ENCODE measurements at places on chromosomes 2 and 18.

- no peak for DNase-seq
Measured at GRCh38 chr18:36762074-36762473, 66.7 kb downstream of the TPGS2 start.

- DNase-seq = no peak
Measured at GRCh38 chr2:54092940-54093339, 22.5 kb upstream of the ACYP2 start.

GRCh38 chr2:27121906-27122305 lies 1.7 kb upstream of the ABHD1 start:
- DNase-seq = no peak

- no peak for DNase-seq
Measured at GRCh38 chr2:30869988-30870387, 62.7 kb upstream of the CAPN13 start.

DNA sequence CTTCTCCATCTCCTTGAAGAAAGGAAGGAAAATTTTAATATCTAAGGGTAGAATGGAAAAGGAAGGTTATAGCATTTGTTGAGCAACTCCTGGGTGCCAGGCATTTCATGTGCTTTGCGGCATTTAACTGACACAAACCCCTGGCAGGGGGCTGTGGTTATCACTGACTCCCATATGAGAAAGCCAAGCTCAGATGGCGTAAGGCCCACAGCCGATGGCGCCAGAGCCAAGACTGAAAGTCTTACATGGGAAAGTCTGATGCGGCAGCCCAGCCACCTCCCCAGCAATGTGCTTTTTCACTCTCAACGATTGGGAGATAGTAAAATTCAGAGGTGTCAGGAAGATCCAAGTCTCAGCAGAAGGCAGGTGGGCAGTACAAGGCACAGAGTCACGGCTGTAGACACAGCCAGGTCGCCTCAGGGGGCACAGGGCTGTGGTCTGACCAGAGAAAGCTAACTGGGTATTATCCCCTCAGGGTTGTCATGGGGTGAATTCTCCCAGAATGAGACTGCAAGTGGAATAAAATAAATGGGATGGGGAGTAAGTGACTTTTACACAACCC lies 324.2 kb upstream of the NCKAP5 start:
- DNase-seq = no peak

- no peak for DNase-seq
Measured at GRCh38 chr18:45573514-45573913, 41.8 kb upstream of the SLC14A2 start.

GRCh38 chr18:48922226-48922800 lies 28.5 kb downstream of the SMAD7 start:
- no peak for DNase-seq

DNA sequence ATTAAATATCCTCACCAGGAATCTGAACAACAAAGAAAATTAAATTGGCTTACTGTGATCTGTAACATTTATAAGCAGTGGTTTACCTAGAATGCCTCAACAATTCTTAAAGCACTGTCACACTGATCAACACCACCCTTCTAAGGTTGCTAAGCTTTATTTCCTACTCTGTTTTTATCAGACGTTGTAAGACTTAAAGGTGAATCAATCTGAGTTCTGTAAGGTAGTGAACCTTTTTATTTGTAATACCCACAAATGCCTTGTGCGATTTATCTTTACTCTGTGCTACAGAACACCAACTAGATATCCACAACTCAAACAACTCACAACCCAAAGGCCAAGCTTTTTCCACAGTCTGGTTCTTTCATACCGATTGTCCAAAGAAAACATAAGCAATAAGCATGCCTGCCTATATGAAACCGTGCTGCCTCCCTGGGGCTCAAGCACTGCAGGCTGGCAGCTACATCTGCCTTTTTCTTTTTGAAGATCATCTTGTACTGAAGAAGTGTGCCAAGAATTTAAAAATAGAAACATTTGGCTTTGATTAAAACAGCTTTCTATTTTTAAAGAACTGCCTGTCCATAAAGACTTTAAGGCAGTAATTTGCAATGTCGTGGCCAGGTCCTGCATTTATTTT lies 490.7 kb downstream of the NUP35 start:
- no peak for DNase-seq

Measured in esophagus squamous epithelium (tissue), 5 donors.